ENCODE measurements at places on chromosomes 12 and 14.

GRCh38 chr12:69714542-69714941 is 15.4 kb upstream of the BEST3 start:
- no peak for DNase-seq

GRCh38 chr12:4379405-4379804 is at the start of gene FGF23:
FGF23 (minus strand) TSS chr12:4379712; CDS start chr12:4379582, 130 bp downstream.
- no peak for DNase-seq

DNA sequence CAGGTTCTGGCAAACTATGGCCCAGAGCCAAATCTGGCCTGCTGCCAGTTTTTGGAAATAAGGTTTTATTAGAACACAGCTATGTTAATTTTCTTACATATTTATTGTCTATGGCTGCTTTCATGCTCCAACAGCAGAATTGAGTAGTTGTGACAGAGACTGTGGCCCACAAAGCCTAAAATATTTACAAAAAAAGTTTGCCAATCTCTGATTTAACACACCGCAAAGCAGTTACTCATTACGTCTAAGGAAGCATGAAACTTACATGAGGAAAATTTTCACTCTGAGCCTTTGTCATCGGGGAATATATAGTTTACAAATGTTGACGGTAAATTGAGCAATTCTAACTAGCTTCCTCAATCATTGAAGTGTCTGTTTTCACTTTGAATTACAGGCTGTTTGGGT is 96.5 kb downstream of the UNC79 start:
- no peak for DNase-seq

DNA sequence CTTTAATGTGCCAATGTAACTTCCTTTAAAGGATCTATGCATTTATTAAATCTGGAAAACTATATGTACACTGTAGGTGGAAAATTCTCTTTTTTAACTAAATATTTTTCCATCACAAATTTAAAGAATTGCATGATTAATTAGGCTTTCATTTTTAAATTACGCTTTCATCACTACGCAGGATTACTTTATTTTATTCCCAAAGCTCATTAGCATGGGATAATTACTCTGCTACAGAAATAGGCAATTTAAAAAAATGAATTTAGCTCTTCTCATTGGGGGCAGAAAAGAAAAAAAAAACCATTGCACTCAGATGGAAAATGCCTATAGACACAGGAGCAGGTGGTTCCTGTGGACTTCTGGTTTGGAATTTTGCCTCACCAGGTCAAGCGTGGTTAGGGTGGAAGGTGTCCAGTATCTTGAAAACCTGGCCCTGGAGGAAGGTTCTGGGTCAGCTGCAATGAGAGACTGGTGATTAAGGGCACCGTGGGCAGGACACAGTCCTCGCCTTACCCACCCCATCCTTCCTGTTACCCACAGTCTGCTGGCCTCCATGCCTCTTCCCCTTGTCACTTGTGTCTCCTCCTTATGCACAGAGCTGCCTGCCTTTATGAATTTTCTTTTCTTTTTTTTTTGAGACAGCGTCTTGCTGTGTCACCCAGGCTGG is 17.3 kb upstream of the RIN3 start:
- DNase-seq, result no peak

- DNase-seq, result no peak
Observed at GRCh38 chr12:2834581-2835491, at the start of gene NRIP2. NRIP2 (minus strand) TSS chr12:2835035; CDS start chr12:2834983, 52 bp downstream.

DNA sequence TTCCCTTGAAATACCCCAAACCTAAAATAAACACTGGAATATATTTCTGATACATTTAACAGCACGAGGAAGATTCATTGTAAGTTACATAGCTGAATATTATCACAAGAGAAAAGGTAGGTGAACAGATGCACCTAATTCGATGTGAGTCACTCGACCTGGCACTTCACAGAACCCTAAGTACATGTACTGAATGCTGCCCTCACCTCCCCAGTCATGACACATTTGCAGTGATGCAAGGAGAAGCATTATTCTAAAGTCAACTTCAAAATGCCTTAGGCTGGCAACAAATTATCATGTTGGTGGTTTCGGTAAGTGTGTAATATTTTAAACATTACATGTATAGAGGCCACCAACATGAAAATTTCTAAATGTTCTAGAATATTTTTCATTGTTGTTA is 35.2 kb upstream of the TMTC2 start:
- DNase-seq, result no peak

- no peak for DNase-seq
Observed at GRCh38 chr14:35341751-35342488, 49.7 kb downstream of the PSMA6 start.

DNA sequence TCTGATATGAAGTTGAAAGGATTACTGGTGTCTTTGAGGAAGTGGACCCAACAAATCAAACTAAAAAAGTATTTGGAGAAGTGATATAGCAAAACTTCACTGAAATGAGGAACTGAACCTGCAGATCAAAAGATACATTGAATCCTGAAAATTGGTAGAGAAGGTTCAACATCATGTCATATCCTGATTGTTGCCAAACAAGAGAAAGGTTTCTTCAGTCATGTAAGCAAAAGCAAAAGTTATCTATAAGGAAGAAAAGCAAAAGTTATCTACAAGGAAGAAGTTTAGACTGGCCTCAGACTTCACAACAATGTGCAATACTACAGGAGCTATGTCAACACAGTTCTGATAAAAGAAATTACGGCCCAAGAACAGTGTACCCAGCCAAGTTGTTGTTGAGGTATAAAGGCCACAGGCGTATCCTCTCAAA is 142.7 kb downstream of the RAD51B start:
- DNase-seq, result peak; percentile 45

GRCh38 chr14:106665814-106666213 is 1139.4 kb downstream of the TMEM121 start:
- DNase-seq, result peak; percentile 59

- DNase-seq, result no peak
Observed at GRCh38 chr14:58733451-58734208, 95.9 kb downstream of the DACT1 start.

DNA sequence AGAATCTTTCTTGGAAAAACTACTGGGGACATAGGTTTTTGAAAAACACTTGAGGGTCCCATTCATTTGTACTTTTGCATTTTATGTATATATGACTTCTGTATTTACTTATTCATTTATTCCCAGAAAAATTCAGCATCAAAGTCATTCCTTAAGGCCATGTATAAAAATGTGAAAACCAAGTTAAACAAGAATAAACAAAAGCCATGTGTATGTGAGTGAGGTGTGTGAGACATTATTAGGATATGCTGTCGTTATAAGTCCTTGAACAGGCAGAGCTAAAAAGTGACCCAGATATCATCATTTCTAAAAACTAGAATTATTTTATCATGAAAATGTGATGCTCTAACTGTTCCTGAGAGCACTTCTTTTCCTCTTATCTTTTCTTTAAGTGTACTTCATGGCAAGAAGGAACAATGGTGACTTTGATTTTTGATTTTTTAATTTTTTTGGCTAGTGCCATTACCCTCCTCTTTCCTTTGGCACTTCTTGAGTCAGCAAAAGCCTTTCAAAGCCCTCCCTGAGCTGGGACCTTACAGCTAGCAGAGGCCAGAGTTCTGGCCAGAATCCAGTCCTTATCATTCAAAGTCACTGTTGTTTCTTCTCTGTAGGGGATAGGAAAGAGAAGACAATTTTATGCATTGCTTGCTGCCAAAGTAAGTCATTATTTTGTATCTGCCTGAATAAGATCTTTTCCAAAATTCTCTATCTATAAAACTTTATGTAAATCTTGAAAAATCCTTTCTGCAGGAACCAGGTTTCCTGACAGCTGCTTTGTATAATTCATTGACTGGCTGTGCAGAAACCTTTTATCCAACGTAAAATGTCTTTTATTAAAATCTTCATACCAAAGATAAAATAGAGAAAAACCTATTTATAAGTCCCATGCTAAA is 419.7 kb upstream of the PRICKLE1 start:
- DNase-seq, result no peak

GRCh38 chr12:99981639-99982190 is 3.0 kb downstream of the ANKS1B start:
- no peak for DNase-seq

GRCh38 chr12:75894965-75895754 is 136.4 kb downstream of the PHLDA1 start:
- DNase-seq, result no peak

- DNase-seq, result no peak
Observed at GRCh38 chr12:132488127-132489077, 1.5 kb upstream of the FBRSL1 start.

GRCh38 chr14:56959869-56960268 is 149.6 kb upstream of the OTX2 start:
- DNase-seq, result no peak

DNA sequence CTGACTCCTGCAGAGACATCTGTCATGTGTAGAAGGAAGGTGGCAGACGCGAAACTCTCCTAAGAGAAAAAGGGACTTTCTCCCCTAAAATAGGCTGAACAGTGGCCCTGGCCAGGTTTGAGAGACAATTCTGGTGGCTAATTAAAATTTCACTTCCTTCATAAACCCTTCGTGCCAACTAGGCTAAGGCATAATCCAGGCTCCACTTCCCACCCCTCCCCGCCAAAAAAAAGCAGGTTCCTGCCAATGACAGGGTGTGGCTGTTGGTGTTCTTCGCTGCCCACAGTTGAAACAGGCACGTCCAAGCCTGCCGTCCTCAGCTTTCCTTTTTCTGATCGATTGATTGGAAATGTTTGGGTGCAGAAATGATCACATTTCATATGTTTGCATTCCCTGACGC is 144.6 kb downstream of the GCH1 start:
- no peak for DNase-seq

- no peak for DNase-seq
Observed at GRCh38 chr12:88767699-88768098, 187.4 kb upstream of the KITLG start.

GRCh38 chr12:13195785-13196129 is 769 bp upstream of the EMP1 start:
- DNase-seq, result no peak

DNA sequence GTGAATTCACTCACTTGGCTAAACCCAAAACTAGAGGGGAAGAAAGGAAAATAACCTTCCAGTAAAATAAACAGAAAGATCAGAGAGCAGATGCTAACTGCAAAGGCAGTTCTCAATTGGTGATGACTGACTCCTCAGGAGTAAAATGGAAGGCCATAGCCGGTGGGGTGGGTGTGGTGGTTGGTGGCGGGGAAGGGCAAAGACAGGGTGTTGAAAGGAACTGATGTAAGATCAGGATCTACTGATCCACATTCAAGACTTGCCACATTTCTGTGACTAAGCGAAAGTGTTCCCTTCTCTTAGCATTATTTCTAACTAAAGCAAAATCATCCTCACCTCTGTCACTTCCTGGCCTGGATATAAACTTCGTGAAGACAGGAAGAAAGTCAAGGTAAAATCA is 26.3 kb upstream of the TC2N start:
- no peak for DNase-seq

DNA sequence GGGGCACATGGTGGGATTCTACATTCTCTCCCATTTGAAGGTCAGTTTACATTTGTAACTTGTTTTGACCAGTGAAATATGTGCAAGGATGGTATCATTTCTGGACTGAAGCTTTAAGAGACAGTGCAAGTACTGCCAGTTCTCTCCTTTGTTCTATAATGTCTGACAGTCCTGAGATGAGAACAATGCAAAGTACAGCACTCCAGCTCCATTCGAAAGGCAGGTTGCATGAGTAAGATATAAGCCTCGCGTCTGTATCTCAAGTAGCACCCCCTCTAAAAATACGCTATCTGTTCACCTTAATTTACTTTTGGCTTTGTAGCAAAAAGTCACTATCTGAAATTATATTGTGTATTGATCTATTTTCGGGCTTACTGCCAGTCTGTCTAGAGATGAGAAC is 1122.2 kb upstream of the TMEM132C start:
- no peak for DNase-seq

- no peak for DNase-seq
Observed at GRCh38 chr12:2836574-2836973, 1.7 kb upstream of the NRIP2 start.

DNA sequence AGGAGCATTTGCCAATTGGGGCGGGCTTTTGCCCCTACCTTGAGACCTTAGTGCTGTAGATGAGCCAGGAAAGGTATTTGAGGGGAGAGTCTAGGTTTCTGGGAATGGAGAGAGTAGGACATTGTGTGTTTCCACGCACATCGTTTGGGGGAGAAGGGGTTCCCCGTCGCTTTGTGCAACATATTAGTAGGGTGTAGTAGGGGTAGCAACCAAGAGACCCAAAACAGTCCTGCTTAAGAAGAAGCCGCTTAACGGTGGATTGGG is 694 bp upstream of the PTGES3 start:
- no peak for DNase-seq

DNA sequence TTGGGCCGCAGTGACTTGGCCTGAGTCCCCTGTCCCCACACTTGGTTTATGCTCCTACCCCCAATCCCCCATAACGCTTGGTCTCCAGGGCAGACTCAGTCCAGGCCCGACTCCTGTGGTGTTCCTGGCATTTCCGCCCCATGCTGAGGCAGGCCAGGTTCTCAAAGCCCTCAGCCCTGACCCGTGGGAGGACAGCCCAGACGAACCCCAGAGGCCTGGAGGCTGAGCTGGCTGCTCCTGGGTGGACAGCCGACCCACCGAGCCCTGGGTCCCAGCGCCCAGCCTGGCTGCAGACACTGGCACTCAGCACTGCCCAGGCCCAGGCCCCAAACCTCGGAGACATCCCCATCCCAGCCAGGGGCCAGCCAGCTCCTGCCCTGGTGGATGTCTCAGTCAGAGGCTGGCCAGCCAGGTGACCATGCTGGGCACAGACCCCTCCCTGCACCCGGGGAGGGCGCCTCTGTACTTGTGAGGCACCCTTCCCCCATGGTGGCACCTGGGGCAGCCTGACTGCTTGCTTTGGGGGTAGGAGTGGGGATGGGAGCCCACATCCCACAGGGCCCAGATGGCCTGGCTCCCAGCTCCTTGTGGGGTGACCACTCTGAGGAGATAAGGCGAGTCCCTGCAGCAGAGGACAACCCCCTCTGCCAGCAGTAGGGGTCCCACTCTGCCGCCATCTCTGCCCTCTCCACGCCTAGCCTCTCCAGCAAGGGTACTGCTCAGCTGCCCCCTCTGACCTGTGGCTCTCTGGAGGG is 1.4 kb downstream of the PLD4 start:
- no peak for DNase-seq

- DNase-seq, result no peak
Observed at GRCh38 chr14:104388011-104388521, 191.5 kb upstream of the C14orf180 start.

GRCh38 chr12:88306471-88307069 is 164.5 kb downstream of the TMTC3 start:
- DNase-seq, result no peak

- no peak for DNase-seq
Observed at GRCh38 chr12:128543460-128543859, 276.5 kb downstream of the TMEM132C start.

GRCh38 chr14:103702497-103703432 is 12.5 kb downstream of the XRCC3 start:
- no peak for DNase-seq

DNA sequence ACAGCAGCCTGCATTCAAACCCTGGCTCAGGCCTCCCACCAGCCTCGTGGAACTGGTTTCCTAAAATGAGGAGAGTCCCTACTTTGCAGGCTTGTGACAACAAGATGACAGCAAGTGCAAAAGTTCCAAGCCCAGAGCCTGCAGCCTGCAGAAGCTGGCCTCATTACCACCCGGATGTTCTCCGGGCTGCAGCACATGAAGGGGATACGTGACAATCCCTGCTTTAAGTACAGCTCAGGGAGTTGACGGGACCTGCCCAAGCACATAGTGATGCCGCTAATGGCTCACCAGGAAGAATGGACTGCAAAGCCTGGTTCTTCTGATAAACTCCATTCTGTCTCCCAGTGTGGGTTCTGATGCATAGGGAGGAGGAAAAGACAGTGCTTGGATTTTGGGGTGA is 15.0 kb downstream of the SSH1 start:
- no peak for DNase-seq
